Mesenchymal stem cell (in vitro differentiated cells and primary cell): ENCODE measurements at places on chromosomes 11 and 22.

DNA sequence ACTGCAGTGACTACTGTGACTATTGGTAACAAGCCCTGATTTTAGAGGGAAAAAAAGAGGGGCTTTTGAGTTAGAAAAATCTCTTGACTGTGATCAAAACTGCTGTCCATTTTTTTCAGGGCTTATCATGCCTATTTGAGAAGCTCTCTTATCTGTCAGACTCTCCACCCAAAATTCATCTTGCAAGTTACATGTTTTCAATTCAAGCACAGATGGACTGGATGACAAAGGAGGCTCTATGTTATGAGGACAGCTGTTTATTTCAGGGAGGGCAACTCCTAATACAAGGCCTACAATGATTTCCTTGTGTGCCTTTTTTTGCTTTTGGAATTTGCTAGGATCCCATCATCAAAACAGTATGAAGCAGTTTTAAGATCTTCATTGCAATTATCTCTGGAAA, 35.2 kb upstream of the USP47 start:
- no peak for DNase-seq

GRCh38 chr11:110003426-110003825, 89.8 kb upstream of the ZC3H12C start:
- DNase-seq = no peak

GRCh38 chr22:23892130-23892529, 2.1 kb upstream of the MIF start:
- DNase-seq = no peak

DNA sequence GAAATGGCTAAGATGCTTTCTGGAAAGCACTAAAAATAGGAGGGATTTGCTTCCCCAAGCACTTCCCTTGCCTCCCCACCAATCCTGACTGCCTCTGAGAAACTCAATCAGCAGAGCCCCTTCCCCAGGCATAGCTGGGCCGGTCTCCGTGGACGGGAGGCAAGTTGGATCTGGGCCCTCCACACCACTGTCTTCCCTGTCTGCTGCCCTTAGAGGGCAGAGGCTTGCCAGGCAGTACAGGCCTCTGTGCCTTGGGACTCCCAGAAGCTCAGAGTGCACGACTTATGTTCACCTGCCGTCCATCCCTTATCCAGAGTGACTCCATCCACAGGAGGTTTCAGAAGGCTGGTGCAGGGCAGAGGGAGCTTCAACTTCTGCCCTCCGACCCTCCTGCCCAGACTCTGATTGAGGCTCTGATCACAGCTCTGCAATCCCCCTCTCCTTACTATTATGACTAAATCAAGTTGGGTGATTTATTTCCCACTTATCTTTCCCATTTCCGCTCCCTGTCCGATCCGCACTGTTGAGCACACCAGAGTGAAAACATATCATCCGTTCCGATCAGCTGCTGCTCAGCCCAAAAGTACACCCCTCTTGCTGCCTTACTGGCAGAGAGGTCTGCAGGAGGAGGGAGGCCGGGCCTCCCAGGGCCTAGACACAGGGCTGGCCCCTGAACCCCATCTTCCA, 71.8 kb downstream of the DSCAML1 start:
- no peak for DNase-seq

DNA sequence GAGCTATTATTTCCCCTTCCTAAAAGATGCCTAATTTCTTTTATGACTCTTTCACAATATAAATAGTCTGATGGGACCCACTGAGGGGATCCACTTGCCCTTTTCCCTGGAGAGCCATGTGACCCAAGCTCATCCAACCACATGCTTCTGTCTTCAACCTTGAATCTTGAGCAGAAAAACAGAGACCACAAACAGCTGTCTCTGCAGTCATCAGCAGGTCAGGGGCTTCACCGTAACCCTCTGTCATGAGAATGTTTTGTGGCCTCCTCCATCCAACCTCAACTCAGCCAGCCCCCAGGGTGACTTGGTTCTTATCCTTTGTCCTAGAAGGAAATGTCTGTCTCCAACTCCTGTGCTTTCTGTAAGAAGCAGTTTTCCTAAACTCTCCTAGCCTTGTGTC, 129.6 kb upstream of the POU2AF2 start:
- no peak for DNase-seq

- no peak for DNase-seq
Observed at GRCh38 chr22:48939441-48940265, 888.0 kb downstream of the BRD1 start.

DNA sequence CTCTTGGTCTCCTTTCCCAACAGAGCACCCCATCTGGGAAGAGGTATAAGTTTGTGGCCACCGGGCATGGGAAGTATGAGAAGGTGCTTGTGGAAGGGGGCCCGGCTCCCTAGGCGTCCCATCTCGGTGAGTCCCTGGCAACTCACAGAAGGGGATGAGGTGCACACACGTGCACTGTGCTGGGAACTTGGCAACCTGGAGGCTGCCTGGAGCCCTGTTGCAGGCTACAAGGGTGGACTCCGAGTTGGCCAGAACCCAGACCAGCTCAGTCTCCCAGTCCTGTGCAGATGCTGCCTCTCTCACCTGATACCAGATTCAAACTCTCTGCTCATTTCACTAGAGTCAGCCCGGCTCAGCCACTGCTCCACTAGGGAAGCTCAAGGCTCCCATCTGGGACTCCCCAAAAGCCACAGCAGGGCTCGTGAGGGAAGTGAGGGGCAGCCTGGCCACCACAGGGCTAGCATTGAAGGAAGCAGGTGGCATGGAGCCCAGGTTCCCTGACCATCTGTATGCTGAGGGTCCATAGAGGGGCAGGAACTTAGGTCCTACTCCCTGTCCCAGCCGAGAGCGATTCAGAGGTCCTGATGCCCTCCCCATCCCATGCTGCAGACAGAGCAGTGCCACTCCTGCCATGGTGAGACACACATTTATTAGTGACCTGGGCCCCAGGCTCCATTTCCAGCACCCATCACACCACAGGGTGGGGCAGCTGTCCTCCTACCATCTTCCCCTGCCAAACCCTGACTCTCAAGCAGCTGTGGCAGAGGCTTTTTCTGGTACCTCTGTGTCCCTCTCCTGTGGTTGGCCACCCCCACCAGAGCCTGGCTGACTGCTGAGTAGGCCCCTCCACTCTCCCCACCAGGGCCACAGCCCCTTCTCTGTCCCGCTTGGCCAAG, 4.0 kb downstream of the PRR33 start:
- no peak for DNase-seq

DNA sequence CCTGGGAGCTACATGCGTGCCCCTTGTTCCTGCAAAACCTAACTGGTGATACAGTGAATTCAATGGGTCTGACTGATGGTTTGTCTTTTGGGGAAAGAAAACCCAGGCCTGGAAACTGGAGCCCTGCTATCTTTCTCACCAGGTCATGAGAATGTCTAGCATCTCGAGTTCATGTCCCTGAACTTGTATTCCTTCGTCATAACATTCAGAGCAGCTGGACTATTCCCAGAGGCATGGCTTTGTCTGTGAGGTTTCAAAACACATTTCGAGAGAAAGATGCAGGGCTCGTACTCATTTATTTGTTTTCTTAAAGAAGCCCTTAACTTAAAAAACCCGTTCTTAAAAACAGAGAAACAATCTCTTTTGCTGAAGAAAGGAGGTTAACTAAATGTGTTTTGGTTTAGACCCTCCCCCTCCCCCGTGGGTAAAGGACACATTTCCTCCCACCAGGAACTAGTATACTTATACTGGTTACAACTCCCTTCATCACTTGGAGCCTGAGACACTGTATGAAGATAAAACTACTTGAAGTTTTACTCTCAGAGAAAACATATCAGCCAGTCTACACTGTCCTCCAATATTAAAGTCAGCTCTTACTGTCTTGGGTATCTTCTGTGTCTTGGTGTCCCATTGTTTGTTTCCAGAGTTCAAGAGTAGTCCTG, 43.2 kb downstream of the ME3 start:
- DNase-seq = peak; percentile 79

DNA sequence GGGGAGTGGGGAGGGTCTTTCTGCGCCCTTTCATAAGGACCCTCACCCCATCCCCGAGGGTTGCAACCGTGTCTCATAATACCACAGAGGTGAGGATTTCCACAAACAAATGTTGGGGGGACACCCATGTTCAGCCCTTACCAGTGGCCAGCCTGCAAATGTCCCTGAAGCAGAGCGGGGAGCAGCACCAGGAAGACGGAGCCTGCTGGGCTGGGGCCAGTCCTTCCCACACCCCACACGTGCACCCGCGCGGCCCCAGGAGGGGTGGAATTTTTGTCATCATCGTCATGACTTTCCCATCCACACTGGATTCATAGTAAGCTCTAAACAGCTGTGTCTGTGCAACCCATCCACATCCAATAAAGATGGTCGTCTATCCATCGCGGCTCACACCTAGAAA, 409.8 kb downstream of the BRD1 start:
- DNase-seq = no peak

DNA sequence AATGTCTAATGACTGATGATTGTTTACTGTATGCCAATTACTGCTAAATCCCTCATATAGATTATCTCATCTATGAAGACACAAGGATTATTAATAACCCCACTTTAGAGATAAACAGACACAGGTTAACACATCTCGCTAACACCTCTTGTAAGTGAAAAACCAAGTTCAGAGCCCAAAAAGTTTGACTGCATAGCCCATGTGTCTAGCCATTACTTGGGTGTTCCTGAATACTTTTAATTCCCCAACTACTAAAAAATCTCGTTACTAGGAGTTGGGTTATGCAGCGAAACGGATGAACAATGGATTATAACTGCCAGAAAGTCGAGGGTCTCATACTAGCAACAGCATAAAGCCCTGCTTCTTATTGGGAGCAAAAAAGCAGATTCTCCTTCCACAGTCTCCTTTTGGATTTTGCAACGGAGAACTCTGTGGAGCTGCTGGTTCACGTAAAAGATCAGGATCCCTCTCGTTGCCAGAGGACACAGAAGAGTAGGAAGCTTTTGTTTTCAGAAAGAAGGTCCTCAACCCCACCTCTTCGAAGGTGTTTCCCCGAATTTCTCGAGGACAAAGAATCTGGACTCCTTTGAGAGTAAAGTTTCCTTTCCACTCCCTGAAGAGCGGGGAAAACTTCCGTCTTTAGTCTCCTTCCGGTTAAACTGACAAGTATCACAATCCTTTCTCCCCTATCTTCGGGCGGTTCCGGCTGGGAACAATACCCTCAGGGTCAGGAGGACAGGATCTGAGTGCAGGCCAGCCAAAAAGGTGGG, 979 bp downstream of the ZBED5 start:
- DNase-seq = peak; percentile 53

- peak; percentile 6 for DNase-seq
Observed at GRCh38 chr11:129372609-129373488, 2.8 kb upstream of the BARX2 start.

- DNase-seq = no peak
Observed at GRCh38 chr11:114483929-114484328, 44.7 kb downstream of the REXO2 start.

GRCh38 chr11:35142481-35143075, 3.6 kb downstream of the CD44 start:
- DNase-seq = peak; percentile 88

DNA sequence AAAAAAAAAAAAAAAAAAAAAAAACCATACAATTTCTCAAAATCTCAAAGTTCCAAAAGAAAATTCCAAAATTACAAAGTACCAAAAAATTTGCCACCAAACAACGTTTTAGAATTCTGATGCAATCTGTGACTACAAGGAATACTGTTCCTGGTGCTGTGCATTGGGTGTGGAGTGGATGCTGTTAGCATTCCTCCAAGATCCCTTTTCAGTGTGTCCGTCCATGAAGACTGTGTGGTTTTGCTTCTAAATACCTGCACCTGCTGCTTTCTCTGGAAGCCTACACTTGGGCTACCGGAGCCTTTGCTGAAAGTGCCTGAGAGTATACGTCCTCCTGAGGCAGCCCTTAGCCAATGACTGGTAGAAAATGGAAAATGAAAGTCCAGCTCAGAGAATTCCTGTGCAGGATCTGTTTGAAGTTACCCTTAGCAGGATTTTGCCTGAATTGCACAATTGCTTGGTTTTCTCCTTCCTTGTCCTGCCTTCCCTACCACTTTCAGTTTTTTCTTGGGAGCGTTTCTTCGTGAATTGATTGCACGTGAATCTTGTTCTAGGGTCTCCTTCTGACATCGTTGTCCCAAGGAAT, 140.8 kb downstream of the TRPC6 start:
- DNase-seq = peak; percentile 50

- DNase-seq = no peak
Observed at GRCh38 chr11:127492029-127492428, 491.5 kb upstream of the KIRREL3 start.

DNA sequence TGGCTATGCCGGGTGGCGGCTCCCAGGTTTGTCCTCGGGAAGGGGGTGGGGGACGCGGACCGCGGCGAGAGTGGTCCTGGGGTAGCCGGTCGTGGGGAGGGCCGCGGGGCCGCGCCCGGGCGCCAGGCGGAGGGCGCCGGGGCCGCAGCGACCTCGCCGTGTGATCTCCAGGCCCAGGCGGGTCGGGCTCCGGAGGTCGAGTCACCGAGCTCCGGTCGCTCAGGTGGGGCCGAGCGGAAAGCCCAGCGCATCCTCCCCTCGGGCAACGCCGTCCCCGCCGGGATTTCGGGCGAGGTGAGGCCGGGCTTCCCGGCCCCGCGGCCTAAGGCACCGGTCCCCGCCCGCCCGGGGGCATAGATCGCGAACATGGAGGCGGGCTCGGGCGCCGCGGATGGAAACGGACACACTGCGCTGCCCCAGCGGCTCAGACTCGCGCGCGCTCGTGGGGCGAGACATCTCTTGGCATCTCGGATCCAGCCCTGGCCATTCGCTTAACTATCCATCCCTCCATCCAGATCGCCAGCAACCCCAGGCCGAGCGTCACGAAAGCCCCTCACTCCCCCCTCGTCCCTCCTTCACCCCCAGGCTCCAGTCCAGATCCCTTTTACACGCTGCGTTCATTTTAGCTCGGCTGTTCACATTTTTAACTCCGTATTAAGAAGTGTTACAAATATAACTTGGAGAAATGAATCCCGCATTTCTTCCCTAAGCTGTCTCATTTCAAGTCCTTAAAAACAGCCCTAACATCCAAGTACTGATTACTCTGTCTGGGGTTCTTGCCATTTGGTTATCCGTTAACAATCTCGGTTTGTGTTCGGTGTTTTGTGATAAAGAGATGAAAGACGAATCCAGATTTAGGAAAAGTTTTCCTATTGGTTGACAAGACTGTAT, 460 bp downstream of the ZC3H12C start:
- peak; percentile 74 for DNase-seq

GRCh38 chr11:42958635-42959034, 353.2 kb upstream of the API5 start:
- no peak for DNase-seq

DNA sequence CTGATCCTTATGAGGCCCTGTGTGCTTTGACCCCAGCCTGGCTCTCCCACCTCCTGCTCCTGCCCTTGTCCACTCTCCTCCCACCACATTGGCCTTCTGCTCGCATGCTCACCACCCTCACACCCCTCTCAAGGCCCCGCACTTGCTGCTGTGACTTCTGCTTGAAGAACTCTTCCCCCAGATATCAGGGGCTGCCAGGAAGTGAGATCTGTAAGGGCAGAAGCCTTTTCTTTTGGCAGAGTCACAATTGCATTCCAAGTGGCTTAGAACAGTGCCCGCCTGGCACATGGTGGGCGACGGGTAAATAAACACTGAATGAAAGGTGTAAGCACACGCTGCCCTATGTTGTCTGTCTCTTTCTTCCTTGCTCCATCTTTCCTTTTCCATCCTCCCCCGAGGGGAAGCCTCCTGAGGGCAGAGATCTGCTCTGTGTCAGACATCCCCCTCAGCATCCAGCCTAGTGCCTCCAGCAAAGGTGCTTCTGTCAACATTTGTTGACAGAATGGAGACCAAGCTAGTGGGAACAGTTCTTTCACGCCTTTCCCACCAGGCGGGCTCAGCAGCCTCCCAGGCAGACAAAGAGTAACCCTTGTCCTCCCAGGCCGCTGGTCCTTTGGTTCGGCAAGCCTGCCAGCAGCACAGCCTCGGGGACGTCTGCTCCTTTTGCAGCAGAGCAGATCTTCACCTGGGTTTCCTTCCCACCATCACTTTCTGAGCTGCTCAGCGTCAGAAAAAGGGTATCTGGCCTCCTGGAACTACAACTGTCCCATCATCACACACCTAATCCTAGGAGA, 10.0 kb upstream of the PEX26 start:
- no peak for DNase-seq
